Natural killer cell treated with Interleukin-12 subunit alpha and Interleukin-12 subunit beta and Interleukin-15 and Interleukin-18, amount 100 ng/mL, for 72 hours (primary cell): ENCODE measurements at places on chromosomes 12 and 14. TPM values are rescaled to one million over a fixed set of nuclear protein-coding genes. Genes with fewer than 3 reads are reported as not detected.
A peak's percentile ranks its signal among the peaks of the same experiment; 100 is the strongest.

- DNase-seq, result no peak
These were observed 205.4 kb downstream of the RASSF9 start for GRCh38 chr12:85630851-85631250.

DNA sequence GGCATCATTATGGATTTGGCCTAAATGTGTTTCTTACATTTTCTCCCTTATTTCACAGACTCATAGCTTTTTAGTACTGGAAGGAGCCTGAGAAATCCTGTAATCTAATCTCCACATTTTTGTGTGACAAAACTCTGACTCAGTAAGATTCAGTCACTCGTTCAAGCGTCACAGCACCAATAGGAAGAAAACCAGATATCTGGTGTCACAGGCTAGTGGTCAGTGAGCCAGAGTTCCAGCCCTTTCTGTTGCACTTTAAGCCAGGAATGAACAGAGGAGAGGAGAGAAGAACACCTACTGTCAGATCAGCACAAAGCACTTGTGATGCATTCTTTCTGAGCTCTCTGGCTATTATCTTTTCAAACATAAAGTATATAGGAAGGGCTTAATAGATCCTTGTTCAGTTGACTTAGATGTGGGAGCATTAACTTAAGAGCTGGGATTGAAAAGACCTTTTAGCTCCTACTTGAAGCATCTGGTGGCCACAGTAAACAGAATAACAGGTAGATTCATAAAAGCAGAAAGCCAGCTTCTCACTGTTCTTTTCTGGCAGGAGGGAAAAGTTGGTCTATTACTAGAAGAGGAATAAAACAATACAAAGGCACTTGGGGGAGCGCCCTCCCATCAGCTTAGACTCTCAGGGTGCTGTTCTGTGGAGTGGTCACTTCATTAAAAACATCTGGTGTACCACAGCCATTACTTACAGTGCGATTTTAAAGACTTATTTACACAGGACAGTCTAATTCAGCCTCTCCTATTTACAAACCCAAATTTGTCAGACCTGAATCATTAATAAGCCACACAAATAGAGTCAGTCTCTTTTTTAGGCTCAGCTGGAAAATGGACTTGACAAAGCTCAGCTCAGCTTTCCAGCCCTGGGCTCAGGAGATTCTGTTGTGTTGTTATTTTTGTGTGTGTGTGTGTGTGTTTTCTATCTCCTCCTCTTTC, 12.2 kb upstream of the NID2 start:
- DNase-seq, result no peak

Gene SIX6
- total RNA-seq, result not detected

DNA sequence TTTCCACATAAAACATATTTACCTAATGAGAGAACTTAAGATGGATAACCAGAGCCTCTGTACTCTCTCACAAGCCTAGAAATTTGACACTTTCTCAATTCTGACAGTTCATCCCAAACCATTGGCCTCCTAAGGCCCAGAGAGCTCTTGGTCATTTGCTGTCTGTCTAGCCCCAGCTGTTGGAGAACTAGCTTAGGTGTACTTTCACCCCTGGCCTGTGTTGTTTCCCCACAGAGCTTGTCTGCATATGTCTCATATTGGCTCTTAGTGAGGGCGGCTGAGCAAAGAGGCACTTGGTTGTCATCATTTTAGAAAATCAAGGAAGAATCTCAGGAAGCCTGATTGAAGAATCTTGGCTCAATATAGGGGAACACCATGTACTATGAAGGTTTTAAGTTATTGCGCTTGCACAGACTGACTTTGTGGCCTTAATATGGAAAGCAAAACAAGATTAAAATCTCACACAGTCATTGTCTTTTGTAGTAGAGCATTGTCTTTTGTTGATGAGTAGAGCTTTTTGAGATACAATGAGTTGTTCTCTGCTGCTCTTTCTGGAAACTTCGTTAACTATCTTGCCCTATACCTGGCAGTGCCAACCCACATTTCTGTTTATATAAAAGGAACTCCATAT, 324.6 kb downstream of the RAD51B start:
- DNase-seq, result no peak

DNA sequence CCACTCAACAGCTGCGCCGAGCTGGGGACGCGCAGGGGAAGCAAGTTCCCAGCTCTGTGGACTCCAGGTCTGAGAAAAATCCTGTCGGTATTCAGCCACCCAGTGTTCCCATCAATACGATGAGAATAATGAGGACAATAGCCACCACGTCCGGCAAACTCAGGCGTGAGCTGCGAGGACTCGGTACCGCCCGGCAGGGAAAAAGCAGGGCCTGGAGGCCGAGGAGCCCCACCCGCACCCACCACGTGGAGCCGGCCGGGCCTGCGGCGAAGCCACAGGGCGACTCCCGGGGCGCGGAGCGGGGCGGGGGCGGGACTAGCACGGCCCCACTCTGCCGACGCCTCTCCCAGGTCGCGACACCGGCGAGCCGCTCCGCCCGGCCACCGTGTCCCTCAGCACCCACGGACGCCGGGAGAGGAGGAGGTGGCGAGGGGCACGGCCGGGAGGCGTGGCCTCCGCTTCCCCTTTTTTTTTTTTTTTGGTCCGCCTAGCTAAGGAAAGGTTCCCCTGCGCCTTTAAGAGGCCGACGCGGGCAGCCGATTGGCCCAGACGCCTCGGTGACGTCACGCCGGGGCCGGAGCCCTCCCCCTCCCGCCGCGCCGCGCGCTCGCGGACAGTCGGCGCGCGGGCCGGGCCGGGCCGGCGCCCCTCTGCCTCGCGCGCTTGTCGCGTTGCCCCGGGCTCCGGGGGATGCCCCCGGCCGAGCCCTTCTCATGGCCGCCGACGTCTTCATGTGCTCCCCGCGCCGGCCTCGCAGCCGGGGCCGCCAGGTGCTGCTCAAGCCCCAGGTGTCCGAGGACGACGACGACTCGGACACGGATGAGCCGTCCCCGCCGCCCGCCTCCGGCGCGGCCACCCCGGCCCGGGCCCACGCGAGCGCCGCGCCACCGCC, at the start of gene MLXIP:
TSS of gene MLXIP (plus strand) at position 616 of the 892 bp plus-strand sequence. CDS start at position 714, 98 bp downstream.
- DNase-seq, result peak; percentile 96

Gene KCNH3
- total RNA-seq, result 0.50 TPM

Gene BATF
- 220 TPM for total RNA-seq

Gene PLXNC1
- total RNA-seq, result 14.7 TPM

DNA sequence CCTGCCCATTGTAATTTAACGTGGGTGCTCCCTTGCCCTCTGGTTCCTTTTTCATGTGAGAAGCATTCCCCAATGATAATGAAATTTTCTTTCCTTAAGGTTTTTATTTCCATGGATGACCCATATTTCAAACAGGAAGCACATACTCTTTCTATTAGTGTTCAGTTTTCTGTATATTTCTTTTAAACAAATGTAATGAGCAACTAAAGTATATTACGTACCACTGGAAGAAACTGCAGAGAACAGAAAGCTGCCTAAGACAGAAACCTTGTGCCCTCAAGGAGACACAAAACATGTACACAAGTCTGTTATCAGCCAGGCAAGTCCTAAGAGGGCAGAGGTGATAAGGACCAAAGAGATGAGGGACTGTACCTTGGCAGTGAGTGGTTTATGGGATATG, 414.9 kb downstream of the ETNK1 start:
- DNase-seq, result no peak

Gene KRT2
- total RNA-seq, result not detected

- no peak for DNase-seq
These were observed 87.2 kb upstream of the MYF6 start for GRCh38 chr12:80620281-80620680.

DNA sequence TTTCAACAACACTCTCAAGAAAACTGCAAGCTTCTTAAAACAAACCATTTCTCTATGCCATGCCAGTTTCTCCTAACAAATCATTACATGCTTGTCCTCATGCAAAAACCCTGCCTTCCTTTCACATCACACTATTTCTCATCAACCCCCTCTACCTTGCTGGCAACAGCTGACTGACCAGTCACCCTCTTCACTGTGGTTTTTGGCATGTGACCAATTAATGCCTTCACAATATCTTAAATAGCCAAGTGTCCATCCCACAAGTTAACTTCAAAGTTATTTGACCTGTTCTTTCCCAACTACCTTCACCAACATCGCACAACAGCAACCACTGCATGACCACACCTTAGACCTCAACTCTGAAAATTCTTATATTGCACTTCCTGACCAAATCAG, 159.6 kb downstream of the CEP128 start:
- no peak for DNase-seq

Gene SIX4
- 0.10 TPM for total RNA-seq

Gene MIP
- total RNA-seq, result not detected

GRCh38 chr12:55955344-55955743, 10.5 kb downstream of the PMEL start:
- no peak for DNase-seq

Gene MARK3
- total RNA-seq, result 165 TPM

Gene GPR68
- total RNA-seq, result 30.2 TPM

- no peak for DNase-seq
These were observed 22.9 kb downstream of the JKAMP start for GRCh38 chr14:59507063-59507751.

- DNase-seq, result no peak
These were observed 33.6 kb upstream of the HIF1A start for GRCh38 chr14:61661471-61662400.

DNA sequence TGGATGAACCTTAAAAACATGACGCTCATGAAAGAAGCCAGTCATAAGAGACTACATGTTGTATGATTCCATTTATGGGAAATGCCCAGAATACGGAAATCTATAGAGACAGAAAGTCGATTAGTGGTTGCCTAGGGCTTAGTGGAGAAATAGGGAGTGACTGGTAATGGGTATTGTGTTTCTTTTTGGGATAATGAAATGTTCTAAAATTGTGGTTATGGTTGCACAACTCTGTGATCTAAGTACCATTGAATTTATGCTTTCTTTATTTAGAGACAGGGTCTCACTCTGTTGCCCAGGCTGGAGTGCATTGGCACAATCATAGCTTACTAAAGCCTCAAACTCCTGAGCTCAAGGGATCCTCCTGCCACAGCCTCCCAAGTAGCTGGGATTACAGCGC, 8.0 kb downstream of the RBMS2 start:
- no peak for DNase-seq

Gene DDX51
- total RNA-seq, result 83.7 TPM

DNA sequence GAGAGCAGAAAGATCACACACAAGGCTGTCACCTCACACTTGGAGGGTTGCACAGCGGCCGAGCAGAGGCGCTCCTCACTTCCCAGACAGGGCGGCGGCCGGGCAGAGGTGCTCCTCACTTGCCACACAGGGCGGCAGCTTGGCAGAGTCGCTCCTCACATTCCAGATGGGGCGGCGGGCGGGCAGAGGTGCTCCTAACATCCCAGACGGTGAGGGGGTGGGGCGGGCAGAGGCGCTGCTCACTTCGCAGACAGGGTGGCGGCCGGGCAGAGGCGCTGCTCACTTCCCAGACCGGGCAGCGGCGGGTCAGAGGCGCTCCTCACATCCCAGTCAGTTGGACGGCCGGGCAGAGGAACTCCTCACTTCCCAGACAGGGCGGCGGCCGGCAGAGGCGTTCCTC, 9.1 kb downstream of the TMBIM4 start:
- DNase-seq, result no peak

DNA sequence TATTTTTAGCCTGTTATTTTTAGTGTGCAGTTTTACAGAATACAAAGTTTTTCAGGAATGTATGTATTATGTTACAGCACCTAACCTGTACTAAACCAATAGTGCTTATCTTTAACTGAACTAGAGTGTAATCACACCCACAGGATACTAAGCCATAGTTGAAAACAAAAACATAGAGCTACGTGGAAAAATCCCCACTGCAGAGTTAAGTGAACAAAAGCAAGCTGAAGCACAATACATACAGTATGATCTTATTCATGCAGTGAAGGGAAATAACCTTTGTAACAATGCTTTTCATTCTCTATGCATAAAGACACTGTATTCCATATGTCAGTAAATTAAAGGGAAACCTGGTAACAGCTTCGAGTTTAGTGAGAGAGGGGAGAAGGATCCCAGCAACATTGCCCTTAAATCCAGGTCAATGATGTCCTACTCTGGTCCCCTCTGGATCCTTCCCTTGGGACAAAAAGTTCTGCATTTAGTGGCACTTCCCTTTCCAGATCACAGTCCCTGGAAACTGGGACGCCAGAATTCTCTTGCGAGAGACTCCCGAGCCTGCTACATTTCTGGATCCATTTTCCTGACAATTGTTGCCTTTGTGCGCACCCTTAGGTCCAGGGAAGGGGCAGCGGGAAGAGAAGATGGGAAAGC, 121.3 kb upstream of the CCND2 start:
- no peak for DNase-seq

DNA sequence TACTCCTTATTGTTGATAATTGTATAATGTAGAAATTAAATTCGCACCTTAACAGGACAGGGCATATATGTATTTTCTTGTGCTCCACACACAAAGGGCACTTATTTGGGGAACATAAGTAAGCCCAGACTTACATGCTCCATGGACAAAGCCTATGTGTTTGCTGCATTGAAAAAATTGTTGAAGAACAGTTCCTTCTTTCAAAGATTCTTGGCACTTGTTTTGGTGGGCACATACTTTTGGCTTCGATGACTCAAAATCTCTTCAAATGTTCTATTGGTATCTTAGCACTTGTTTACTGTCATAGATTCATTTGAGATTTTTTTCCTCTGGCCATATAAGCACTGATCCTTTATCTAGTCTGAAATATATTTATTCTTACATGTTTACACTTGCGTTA, 1.4 kb upstream of the MAP4K5 start:
- no peak for DNase-seq

Gene PPP1R1A
- not detected for total RNA-seq

DNA sequence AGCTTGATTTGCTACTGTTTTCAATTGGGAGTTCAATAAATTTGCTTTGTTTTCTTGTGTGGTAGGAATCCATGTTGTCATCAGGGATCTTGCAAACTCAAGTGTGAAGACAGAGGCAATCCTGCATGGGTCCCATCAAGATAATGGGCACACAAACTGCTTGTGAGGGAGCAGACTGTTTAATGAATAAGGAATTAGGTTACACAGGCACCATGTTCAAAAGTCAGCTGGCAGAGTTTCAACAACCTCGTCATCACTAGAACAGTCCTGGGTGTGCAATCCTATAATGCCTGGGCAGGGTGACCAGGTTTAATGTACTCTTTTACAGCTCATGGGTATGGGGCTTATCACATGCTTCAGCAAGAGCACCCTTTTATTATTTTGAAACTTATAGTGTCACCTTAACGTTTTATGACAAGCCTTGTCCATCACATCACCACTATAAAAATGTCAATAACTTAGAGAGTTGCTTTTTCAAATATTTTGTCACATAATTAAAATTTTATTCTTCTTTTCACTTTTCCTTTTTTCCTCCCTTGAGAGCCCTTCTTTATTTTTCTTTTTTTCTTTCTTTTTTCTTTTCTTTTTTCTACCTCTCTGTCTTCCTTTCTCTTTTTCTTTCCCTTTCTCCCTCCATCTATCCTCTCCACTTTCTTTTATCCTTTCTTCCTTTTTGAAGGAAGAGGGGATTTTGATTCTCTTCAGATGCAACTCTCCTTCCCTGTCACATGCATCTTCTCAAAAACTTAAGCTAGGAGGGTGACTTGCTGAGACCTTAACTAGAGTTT, 252.2 kb upstream of the ATP2B1 start:
- DNase-seq, result no peak

- no peak for DNase-seq
These were observed 41.4 kb downstream of the SPTSSA start for GRCh38 chr14:34420547-34421150.
